ENCODE measurements at places on chromosomes 1 and 21.

DNA sequence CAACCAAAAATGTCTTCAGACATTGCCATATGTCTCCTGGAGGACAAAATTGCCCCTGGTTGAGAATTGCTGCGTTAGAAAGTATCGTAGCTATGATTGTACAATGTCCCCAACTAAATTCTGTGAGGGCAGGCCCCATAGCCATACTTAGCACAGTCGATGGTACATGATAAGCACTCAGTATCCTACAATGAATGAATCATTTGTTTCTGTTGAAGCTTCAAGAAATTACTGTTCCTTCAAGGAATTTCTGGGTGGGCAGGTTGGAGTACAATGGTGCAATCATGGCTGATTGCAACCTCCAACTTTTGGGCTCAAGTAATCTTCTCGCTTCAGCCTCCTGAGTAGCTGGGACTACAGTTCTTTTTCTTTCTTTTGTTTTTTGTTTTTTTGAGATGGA, 4.7 kb downstream of the CAP1 start:
- no peak for DNase-seq

DNA sequence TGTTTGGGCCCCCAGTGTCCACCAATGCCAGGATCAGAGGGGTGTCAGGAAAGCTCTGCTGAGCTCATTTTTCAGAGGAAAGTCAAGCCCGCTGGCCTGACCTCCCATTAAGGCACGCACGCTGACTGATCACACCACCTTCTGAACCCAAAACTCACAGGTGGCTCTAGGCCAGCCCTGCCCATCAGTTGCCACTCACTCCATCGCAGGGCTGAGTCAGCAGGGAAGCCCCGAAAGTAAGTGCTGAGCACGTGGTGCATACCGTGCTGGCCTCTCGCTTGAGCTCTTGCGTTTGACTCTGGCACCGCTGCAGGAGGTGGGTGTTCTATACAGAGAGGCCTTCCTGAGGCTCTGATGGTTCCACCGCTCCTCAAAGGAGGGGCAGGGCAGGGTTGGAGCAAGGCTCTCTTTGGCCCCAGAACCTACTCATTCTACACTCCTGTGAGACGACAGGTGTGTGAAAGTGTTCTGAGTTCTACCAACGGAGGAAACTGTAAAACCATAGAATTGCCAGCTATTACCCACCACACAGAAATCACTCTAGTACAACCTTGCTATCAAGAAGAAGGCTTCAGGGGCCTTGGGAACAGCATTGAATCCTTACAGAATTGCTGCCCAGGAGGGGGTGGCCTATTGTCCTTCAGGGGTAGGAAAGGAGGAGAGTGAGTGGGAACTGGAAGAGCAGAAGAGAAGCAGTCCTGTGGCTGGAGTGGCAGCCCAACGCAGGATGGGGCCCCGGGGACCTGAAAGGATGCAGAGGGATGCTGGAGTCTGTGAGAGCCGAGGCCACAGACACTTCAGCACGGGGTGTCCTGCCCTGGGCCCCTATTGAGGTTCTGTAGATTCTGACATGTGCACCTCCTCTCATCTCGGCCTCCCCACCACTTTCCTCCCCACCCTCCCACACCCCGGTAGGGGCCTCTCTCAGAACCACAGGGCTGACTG, 214.7 kb upstream of the EDN2 start:
- no peak for DNase-seq

DNA sequence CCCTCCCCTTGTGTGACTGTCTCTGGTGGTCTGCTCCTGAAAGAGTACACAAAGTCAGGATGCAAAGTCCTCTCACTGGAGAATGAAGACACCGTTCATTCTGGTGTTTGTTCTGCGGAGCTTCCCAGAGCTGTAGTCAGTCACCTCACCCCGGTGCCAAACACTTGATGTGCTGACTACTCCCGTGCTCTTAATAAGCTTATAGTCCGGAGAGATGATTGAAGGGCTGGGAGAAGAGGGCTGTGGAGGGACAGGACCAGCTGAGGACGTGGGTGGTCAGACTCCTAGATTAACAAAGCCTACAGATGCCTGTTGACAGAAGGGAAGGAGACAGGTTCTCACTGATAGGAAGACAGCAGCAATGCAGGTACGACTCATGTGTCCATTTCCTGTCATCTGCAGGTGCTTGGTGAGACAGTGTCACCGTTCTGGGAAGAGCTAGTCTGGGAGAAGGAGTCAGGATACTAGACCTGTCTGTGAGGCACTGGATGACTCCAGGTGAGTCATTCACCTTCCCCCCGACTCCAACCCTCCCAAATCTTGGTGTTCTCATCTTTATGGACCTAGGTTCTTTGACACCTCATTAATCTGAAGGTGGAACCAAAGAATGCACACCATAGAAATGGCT, 40.4 kb upstream of the LRRN2 start:
- no peak for DNase-seq

- DNase-seq = no peak
Measured at GRCh38 chr1:217837691-217838090, 206.5 kb downstream of the SPATA17 start.

GRCh38 chr1:65214340-65215027, 66.5 kb downstream of the AK4 start:
- no peak for DNase-seq

DNA sequence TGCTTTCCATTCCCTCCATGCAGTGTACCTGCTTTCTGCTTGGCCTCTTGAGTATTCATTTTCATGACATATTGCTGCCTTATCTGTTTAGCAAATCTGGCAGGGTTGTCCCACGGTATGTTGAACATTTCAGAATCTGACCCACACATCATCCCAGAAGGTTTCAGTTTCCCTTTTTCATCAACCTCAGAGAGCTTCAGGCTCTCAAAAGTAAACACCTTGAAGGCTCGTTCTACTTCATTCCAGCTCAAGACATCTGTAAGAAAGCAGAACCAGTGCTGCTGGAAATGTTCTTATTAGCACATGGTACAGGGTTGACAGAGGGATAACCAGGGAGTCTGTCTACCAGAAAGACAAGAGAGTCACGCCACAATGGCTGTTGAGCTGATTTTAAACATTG, 103.6 kb downstream of the SPAG17 start:
- DNase-seq = no peak

GRCh38 chr21:15732290-15732995, 2.7 kb downstream of the USP25 start:
- DNase-seq = no peak

DNA sequence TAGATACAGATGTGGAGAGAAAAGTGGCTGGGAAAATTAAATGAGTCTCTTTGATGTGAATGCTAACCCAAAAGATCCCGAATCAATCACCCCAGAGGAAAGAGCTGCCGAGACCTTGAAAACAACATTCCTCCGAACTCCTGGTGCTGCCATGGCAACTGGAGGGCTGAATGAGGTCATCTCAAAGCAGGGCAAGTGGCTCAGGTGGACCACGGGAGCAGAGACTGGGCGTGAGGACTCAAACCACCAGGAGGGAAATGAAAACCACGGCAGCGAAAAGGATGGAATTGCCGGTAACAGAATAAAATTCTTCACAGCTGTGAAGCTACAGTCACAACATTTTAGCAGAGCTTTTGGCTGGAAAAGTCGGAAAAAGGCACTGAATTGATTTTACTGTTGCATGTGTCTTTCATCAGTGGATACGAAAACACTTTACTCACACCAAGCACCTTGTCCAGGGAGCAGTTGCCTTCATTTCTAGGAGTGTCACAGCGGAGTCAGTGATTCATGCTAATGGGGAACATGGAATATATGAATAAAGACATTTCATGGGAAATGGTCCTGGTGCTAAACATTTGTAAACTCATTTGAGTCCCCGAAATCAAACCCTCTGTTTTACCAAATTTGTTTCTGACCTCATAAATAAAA, 23.2 kb upstream of the BECN2 start:
- DNase-seq = no peak

- DNase-seq = no peak
Measured at GRCh38 chr21:31768710-31769109, 36.8 kb upstream of the SCAF4 start.

- no peak for DNase-seq
Measured at GRCh38 chr1:115136106-115136505, 46.8 kb upstream of the TSPAN2 start.

DNA sequence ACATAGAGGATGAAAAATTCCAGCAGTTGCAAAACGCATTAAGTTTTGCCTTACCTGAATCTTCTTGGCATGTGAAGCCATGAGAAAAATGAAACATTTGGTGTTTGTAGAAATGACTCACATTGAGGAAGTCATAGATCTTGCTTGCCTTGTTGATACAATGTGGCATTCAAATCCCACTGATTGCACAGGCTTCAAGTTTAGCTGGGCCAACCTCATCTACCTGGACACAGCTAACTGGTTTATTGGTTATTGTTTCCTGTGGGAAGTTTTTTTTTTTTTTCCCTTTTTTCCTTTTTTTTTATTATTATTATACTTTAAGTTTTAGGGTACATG, 168.9 kb upstream of the C21orf91 start:
- DNase-seq = no peak

GRCh38 chr1:41493117-41493536, 8.6 kb upstream of the EDN2 start:
- no peak for DNase-seq

DNA sequence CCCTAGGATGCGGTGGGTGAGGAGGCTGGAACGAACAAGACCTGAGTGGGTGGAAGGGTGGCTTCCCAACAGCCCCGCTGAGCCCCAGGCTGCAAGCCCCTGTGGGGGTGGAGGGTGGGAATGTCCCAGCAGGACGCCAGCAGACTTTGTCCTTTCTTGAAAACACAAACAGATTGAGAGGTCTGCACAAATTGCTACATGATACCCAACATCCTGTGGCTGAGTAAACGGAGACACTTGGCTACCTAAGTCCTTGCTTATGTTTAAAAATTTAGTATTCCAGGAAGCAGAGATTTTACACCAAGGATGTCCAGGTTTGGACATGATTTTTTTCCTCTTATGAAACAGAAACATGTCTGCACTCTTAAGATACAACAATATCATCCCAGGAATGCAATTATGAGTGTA, 11.8 kb upstream of the F3 start:
- DNase-seq = no peak

All from activated gamma-delta T cell treated with Interleukin-2 at 50 U/mL for 16 hours (primary cell).